ENCODE measurements at places on chromosomes 1 and 21. TPM values are rescaled to one million over a fixed set of nuclear protein-coding genes. Genes with fewer than 3 reads are reported as not detected.
A peak's percentile ranks its signal among the peaks of the same experiment; 100 is the strongest.

GRCh38 chr1:163186862-163187261, 15.9 kb downstream of the RGS5 start:
- H3K4me1 ChIP-seq: no peaks in the 10 kb centered on the region
- peaks cover 1% of the 10 kb centered on the region for H3K27me3 ChIP-seq
- H3K36me3 ChIP-seq: no peaks in the 10 kb centered on the region

The SKI gene
- total RNA-seq: 62.0 TPM

The CLCNKA gene
- not detected for total RNA-seq

DNA sequence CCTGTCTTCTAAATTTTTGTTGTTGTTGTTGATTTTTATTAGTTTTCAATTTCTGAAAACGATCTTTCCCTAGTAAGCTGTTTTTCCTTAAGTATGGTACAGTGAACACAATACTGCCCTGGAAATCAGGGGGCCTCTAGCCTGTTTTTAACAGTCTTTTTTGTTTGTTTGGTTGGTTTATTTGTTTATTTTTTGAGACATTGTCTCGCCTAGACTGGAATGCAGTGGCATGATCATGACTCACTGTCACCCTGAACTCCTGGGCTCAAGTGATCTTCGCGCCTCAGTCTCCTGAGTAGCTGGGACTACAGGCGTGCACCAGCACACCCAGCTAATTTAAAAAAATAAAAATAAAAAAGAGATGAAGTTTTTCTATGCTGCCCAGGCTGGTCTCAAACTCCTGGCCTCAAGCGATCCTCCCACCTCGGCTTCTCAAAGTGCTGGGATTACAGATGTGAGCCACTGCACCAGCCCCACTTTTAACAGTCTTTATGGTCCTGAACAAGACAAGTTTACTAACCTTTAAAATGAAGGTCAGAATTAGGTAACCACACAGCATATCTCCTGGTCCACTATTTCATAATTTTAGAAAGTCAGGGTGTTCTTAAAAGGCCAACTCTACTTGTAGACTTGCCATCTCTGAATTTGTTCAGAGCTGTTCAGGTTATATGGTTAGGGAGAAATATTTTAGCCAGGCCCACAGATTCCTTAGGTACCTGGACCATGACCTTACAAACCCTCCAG, 35.4 kb downstream of the TBCE start:
- H3K4me3 ChIP-seq: no peak overlapping the region
- no peak overlapping the region for H3K27ac ChIP-seq
- peaks cover 5% of the 10 kb centered on the region for H3K36me3 ChIP-seq

The NCSTN gene
- 75.5 TPM for total RNA-seq

The EFNA3 gene
- total RNA-seq: 2.3 TPM

DNA sequence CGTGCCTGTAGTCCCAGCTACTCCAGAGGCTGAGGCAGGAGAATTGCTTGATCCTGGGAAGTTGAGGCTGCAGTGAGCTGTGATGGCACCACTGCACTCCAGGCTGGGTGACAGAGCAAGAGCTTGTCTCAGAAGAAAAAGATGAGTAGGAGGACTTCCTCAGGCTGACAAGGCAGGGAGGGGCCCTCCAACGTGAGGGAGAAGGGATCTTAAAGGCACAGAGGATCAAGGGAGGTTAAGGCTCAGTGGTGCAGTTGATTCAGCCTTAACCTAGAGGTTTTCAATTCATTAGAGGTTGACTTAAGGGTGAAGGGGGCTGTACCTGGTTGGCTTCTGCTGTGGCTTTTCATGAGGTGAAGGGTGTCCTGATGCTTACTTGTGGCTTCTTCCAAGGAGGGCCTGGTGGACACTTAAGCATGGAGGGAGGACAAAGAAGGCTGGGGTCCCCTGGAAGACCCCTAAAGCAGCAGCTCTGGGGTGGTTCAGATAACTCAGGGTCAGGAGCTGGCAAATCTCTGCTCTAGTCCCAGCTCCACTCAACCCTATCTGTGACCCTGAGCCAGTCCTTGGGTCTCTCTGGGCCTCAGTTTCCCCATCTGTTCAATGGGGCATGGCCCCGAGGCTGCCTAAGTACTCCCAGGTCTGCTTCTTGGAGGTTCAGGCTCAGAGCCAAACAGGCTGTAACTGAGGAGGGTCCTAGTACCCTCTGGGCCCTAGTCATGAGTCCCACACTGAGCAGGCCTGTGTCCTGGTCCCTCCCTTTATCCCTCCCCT, 6.3 kb downstream of the EXTL1 start:
- no peak overlapping the region for H3K4me3 ChIP-seq
- no peak for DNase-seq
- no peaks in the 10 kb centered on the region for H3K36me3 ChIP-seq
- H3K27me3 ChIP-seq: peaks cover 2% of the 10 kb centered on the region
- H3K27ac ChIP-seq: no peak overlapping the region

DNA sequence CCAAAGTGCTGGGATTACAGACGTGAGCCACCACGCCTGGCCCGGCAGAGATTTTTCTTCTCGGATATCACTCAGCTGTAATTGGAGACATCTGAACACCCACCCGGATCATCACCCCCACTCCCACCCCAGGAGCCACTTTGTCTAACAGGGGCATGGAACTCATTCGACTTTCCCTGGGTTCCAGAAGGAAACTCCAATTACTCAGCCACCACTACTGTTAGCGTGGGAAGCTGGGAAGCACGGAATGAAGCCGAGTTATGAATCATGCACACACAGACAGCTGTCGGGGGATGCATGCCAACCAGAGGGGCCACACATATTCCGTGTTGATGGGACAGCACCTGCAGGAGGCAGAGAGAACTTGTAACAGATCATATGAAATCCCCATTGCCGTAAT, 85.2 kb downstream of the HLCS start:
- no peak overlapping the region for H3K4me3 ChIP-seq
- DNase-seq: no peak
- H3K36me3 ChIP-seq: peaks cover 29% of the 10 kb centered on the region
- H3K4me1 ChIP-seq: no peaks in the 10 kb centered on the region
- H3K27ac ChIP-seq: no peak overlapping the region

DNA sequence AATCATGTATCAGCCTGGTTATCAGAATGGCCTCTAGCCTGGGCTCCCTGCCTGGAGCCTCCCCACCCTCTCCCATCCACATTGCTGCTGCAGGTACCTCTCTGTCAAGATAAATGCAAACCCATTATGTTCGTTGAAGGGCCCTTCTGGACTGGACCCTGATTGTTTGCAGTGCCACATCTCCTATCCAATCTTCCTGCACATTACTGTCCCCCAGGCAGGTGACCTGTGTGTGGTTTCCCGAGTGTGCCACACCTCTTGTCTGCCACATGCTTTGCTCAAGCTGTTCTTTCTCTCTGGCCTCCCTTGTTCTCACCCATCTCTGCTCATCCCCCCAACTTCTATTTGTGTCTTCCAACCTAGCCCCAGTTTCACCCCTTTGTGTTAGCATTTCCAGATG, 32.4 kb downstream of the IER5 start:
- H3K27ac ChIP-seq: no peak overlapping the region
- H3K36me3 ChIP-seq: no peaks in the 10 kb centered on the region
- no peak overlapping the region for H3K4me3 ChIP-seq
- no peak for DNase-seq
- H3K4me1 ChIP-seq: peaks cover 6% of the 10 kb centered on the region
- H3K27me3 ChIP-seq: peaks cover 5% of the 10 kb centered on the region

DNA sequence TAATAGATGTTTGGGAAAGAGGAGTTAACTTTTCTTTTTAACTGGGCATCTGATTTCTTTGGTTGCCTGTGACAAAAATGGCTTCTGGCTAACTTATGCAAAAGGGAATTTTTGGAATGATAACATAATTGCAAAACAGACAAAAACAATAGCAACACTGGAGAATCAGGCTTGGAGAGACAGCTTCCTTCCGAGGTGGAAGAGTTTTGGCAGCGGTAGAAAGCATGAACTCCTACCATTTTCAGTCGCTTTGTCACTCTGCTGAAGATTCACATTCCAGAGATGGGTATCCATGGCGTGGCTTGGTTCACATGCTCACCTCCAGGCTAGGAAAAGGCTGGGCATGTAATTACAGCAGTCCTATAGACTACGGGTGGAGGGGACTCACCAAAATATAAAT, 17.2 kb upstream of the FGGY start:
- H3K4me3 ChIP-seq: no peak overlapping the region
- peaks cover 1% of the 10 kb centered on the region for H3K4me1 ChIP-seq
- H3K36me3 ChIP-seq: no peaks in the 10 kb centered on the region

GRCh38 chr1:36464605-36465393, 615 bp upstream of the MRPS15 start:
- H3K4me3 ChIP-seq: peak overlapping the region; percentile 100
- no peaks in the 10 kb centered on the region for H3K27me3 ChIP-seq
- H3K36me3 ChIP-seq: peaks cover 32% of the 10 kb centered on the region
- peaks cover 56% of the 10 kb centered on the region for H3K4me1 ChIP-seq

DNA sequence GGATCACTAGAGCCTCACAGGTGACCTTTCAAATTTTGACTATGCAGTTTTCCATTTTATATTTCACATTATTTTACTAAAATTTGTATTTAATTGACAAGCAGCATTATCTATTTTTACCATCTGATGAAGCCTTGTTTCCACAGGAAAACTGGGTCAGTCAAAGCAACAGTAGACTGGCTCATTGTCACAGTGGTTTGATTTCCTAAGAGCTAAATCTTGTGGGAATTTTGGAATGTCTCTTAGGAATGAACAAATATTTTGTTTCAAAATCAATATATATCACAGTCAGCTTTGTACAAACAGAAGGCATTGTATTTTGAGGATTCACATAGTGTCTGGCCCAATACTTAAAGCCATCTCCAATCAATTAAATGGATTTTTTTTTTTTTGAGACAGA, 152.6 kb upstream of the RNPC3 start:
- H3K4me1 ChIP-seq: no peaks in the 10 kb centered on the region
- DNase-seq: no peak
- no peaks in the 10 kb centered on the region for H3K36me3 ChIP-seq
- no peaks in the 10 kb centered on the region for H3K27me3 ChIP-seq
- H3K4me3 ChIP-seq: no peak overlapping the region
- no peak overlapping the region for H3K27ac ChIP-seq

DNA sequence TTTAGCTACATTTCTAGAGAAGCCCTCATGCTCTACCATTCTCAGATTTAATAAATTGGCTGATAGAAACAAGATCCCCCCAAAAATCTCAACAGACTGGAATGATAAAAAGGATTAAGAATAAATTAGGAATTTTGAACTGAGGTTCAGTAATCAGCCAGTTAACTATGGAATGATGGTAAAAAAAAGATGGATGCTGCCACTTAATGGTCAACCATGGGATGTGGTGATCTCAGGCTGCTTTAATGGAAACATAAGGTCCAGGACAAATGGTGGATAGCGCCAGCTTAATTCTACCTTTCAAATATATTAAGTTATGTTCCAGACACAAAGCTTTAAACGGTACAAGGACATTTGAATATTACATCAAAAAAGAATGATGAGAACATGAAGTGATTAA, 49.9 kb downstream of the CCN1 start:
- no peaks in the 10 kb centered on the region for H3K27me3 ChIP-seq
- H3K4me3 ChIP-seq: no peak overlapping the region

DNA sequence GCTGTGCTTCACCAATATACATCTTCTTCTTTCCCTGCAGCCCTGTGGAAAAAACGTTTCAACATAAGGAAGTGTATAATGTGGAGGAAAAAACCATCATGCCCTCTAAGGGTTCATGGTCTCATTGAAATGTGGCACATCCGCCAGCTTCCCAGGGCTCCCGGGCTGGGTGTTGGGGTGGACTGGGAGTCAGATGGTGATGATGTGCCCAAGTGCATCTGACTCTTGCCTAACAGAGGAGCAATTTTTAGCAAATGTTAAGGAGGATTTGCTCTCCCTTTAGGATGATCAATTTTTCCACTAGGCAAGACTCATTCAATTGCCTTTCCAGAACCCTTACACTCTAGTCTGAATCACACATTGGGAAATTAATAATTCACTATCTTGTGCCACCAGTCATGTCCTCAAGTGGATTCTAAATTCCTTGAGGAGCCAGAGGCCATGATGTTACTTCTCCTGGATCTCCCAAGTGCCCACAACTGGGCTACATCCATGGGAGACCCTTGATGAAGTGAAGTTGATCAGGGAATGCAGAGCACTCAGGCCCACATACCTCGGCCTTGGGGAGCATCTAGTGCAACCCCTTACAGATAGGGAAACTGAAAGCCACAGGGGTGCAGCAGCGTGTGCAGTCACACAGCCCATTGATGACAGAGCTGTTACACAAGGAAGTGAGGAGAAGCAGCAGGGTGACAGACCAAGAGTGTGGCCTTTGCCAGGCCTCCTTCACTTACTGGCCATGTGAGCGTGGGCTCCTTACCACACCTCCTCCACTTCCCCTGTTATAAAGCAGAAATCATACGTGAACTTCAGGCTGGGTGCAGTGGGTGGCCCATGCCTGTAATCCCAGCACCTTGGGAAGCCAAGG, 100.0 kb upstream of the SLC44A3 start:
- DNase-seq: no peak
- H3K4me1 ChIP-seq: peaks cover 8% of the 10 kb centered on the region
- H3K27ac ChIP-seq: peak overlapping the region; percentile 28
- no peaks in the 10 kb centered on the region for H3K36me3 ChIP-seq
- H3K27me3 ChIP-seq: peaks cover 6% of the 10 kb centered on the region

The MTARC2 gene
- not detected for total RNA-seq

GRCh38 chr1:226624526-226624925, 76.0 kb downstream of the STUM start:
- H3K4me3 ChIP-seq: no peak overlapping the region
- H3K27me3 ChIP-seq: peaks cover 1% of the 10 kb centered on the region
- peaks cover 18% of the 10 kb centered on the region for H3K4me1 ChIP-seq
- DNase-seq: no peak

DNA sequence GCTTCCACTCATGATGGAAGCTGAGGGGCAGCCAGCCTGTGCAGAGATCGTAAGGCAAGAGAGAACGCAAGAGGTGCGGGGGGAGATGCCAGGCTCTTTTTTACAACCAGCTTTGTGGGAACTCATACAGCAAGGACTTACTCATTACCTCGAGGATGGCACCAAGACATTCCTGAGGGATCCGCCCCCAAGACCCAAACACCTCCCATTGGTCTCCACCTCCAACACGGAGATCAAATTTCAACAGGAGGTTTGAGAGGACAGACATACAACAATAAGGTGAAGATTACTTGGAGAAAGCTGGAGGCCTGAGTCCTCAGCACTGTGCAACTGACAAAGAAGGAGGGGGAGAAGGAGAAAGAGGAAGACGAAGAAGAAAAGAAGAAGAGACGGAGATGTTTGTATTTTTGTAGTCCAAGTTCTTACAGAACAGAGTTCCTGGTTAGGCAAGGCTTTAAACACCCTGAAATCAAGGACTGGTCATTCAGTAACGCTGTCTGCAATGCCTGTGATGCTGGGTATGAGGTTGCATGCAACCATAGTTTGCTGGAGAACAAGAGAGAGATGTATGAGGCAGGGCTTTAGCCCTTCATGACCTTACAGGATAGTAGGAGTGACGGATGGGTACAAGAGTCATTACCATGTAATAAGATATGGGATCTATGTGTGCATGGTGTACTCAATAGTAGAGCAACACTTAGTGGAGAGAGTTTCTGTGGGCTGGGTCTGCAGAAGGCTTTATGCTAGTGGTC, 19.7 kb upstream of the GALNT2 start:
- H3K27me3 ChIP-seq: peaks cover 14% of the 10 kb centered on the region
- no peak overlapping the region for H3K27ac ChIP-seq
- no peaks in the 10 kb centered on the region for H3K36me3 ChIP-seq
- DNase-seq: no peak

The PRMT6 gene
- 15.7 TPM for total RNA-seq

The TMEM167B gene
- 29.1 TPM for total RNA-seq

- peaks cover 9% of the 10 kb centered on the region for H3K4me1 ChIP-seq
- peak overlapping the region; percentile 47 for H3K27ac ChIP-seq
- H3K27me3 ChIP-seq: peaks cover 6% of the 10 kb centered on the region
- no peak overlapping the region for H3K4me3 ChIP-seq
- no peak for DNase-seq
Measured at GRCh38 chr1:97986041-97987005, 65.5 kb upstream of the DPYD start.

The NHLH1 gene
- total RNA-seq: 0.25 TPM

Measured in activated CD4-positive, alpha-beta T cell treated with anti-CD3 and anti-CD28 coated beads, Interleukin-2, amount 10 ng/mL, durations not matched to agents 7 days and 5 days (primary cell).